ENCODE measurements at places on chromosomes 2 and 18. TPM values are rescaled to one million over a fixed set of nuclear protein-coding genes. Genes with fewer than 3 reads are reported as not detected.

GRCh38 chr2:238100049-238100820 is at the start of gene ESPNL:
ESPNL (plus strand) TSS chr2:238100340; CDS start chr2:238100420, 80 bp downstream.
- no peak for DNase-seq

GRCh38 chr2:223934870-223935269 is 10.3 kb downstream of the WDFY1 start:
- no peak for DNase-seq

GRCh38 chr2:77017355-77017745 is 504.8 kb downstream of the LRRTM4 start:
- no peak for DNase-seq

DNA sequence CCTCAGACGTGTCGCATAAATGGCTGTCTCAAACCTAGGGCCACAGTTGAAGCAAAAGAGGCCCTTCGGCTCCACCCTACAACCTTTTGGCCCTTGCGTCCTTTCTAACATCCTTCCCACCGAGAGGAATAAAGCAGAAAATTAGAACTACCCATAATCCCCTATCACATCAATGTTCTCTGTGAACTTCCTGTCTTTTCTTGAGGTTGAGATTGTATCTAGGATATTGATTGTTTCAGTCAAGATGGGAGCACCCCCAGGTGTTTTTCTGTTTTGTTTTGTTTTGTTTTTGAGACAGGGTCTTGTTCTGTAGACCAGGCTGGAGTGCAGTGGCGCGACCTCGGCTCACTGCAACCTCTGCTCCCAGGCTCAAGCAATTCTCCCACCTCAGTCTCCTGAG is 23.6 kb downstream of the INPP5D start:
- no peak for DNase-seq

Gene MYCN
- total RNA-seq, result 7.3 TPM

- DNase-seq, result no peak
Observed at GRCh38 chr2:16625201-16625729, 40.4 kb downstream of the CYRIA start.

Gene ARHGAP28
- total RNA-seq, result 26.0 TPM

GRCh38 chr2:221649051-221649775 is 77.1 kb upstream of the EPHA4 start:
- peak; percentile 64 for DNase-seq

- no peak for DNase-seq
Observed at GRCh38 chr18:8562919-8563318, 46.3 kb upstream of the RAB12 start.

DNA sequence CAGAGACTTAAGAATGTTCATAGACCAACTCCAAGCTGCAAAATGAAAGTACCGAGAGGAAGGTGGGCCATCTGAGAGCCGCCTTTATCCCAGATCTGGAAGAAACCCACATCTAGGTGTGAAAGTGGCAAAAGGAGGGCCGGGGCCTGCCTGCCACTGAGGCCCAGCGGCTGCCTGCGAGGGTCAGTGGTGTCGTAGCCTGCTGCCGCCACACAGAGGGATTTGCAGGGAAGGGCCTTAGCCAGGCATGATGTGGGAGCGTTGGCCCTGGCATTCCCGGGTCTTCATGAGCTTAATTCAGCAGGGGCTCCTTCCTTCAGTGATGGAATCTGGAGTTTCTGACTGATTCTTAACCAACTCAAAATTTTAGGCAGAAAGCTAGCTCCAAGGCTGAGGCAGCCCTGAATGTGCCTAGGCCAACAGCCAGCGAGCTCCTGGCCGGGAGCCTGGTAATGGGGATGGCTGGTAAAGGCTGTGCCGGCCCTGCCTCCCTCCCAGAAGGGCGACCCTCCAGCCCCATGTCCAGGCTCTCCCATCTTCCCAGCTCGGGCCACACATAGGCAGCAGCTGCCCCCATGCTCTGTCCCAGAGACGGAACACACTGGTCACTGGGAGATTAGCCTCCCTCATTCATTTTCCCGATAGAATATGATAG is 230.1 kb downstream of the AGAP1 start:
- DNase-seq, result no peak

DNA sequence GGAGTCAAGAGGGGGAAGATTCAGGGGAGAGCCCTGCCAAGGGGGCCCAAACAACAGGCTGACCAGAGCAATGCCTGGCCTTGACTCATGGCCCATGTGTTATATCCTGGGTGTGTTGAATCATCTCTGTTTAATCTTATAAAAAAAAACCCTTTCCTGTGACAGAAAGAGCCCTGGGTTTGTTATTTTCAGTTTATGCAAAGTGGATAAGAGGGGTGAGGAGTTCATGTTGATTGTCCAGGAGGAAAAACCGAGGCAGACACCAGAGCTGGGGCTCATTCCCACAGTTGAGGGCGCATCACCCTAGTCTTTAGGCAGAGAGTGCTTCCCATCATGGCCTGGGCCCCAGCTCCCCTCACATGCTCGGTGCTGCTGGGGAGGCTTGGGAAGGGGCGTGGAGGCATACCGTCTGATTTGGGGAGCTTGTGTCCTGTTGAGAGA is 30.9 kb upstream of the IL37 start:
- DNase-seq, result no peak

- peak; percentile 66 for DNase-seq
Observed at GRCh38 chr2:236745420-236746210, 176.0 kb downstream of the ACKR3 start.

DNA sequence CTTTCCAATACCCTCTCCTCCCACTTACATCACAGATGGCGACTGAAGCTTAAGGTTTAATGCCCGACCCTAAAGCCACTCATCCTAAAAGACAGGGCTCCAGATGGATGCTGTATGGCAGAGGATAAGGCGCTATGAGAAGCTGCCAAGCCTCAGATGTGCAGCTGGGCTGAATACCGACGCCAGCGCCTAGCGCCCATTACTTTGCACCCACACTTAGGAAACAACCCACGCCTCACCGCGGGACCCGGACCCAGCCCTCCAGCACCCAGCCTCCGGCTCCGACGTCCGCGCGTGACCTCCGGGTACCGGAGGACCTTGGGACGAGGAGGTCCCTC is 335 bp downstream of the TRAK2 start:
- no peak for DNase-seq

- DNase-seq, result peak; percentile 83
Observed at GRCh38 chr2:226679389-226680065, 120.1 kb downstream of the IRS1 start.

- peak; percentile 47 for DNase-seq
Observed at GRCh38 chr2:134268265-134268664, 14.4 kb downstream of the MGAT5 start.

GRCh38 chr18:56723068-56723467 is 71.9 kb downstream of the WDR7 start:
- no peak for DNase-seq

DNA sequence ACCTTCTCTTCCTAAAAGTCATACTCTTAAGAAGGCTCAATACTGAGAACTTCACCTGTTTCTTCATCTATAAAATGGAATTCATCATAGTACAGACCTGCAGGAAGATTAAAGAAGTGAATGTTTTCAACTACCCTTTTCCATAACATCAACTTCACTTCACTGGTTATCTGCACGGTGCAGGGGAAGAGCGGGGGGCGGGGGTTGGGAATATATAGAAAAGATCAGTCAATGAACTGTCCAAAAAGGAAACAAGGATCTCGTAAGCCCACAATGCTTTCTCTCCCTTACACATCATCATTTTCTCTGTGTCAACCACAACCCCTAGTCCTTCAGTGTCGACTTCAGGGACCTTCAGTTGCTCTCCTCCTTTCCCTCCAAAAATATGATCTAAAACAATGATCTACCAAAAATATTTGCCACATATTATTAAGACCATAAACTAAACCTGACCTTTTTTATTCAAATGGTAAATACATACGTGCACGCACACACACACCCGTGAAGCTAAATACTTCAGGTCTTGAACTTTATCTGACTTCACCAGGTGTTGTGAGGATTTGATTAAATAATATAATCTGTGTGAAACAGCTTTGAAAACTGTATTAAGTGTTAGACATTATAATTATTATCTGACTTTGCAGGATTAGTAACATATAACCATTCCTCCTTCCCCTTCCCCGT is 4.9 kb downstream of the MBOAT2 start:
- no peak for DNase-seq

- no peak for DNase-seq
Observed at GRCh38 chr2:174827371-174828369, 63.4 kb upstream of the CHRNA1 start.

DNA sequence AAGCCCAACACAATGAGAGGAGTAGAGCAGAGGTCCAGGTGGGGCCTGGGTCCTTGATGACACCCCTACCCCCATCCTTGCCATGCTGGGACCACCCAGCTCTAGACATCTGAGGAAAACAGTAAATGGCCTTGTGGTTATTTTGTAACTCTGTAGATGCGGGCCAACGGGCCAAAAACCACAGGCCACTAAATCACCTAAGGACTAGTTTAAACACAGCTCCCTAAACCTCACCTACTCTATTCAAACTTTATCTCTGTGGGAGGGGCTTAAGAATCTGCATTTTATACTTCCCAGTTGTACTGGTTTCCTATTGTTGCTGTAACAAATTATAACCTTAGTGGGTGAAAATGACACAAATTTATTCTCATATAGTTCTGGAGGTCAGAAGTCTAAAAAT is 19.0 kb upstream of the SERTAD2 start:
- no peak for DNase-seq

DNA sequence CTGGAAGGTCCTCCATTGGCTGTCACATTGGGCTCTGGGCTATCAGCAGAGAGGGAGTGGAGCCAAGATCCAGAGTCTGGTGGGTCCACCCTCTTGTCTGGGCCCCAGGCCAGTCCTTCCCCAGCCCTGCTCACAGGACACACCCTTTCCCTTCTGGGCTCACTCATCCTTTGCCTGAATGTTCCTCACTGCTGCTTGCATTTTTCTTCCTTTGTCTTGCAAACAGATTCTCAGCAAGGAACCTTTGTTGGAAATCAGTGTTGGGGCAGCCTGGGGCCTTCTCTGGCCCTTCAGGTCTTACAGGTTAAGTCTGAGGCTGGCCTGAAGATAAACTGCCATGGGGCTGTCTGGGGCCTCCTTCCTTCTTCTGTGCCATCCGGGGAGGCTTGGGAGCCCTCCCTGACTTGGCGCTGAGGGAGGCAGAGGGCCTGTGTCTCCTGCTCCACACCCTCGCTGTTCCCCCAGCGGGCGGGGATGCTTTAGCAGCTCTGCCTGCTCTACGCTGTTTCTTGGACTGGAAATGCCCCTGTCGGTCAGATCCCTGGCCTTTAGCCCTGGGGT is 11.5 kb upstream of the CELF4 start:
- DNase-seq, result peak; percentile 35

DNA sequence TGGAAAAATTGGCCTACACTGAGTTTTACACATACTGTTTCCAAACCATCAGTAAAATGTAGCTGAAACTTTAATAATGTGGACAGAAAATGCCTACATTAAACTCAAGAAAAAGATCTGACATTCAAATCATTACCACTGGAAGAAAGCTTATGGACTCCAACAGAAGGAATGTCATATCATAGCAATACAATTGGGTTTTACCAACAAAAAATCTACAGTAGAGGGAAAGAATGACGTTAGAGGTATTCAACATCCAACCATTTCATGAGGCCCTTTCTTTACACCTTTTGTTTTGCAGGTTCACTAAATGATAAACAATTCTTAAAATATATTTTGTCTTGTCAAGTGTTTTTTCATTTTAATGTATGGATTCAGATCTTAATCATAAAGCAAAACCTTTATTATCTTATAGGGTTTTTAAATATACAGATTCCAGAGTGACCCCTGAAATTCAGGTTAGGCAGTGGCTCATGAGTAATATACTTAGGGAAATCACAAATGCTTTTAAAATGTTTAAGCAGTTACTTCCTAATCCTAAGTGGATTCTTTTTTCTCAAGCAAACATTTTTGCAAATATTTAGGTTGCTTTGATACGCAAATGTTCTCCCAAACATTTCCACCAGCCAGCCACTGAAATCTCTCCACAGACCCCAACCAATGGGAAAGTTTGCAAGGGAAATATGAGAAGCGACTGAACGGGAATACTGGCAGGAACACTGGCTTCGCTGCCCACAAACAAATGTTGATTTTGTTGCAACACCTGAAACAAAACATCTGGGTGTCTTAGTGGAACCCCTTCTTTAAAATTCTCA is 168.7 kb downstream of the TCF4 start:
- DNase-seq, result peak; percentile 80

DNA sequence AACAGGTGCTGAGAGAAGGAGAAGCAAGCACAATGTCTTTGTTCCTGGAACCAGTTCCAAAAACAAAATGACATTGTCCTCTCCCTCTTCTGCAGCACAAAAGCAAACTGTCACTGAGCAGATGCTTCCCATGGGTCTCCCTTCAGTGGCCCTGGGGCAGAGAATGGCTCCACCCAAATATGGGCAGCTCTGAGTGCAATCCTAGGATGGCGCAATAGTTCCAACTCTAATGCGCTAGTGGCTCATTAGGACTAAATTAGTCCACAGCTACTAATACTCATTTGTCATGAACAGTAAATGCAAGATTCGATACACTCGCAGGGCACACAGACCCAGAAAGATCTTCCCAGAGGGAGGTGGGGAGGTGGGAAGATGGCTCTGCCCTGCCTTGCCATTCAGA is 205.2 kb upstream of the CHAC2 start:
- no peak for DNase-seq

DNA sequence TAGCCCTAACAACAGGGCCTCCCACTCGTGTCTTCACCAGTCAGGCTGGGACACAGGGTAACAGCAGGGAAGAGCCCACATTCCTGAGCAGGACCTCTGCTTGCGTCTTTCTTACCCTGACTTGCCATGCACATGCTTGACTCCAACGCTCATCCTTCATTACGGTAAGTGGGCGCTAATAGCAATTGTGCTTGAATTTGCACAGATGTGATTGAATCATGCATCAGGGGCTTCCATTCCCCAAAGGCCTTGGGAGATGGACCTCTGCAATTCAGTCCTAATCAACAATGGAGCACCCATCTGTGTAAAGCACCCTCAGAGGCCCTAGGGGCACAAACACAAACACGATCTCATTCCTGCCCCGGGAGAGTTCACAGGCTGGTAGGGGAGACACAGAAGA is 13.5 kb downstream of the TEX51 start:
- DNase-seq, result no peak

GRCh38 chr2:36449943-36450392 is 94.4 kb downstream of the CRIM1 start:
- DNase-seq, result no peak

- DNase-seq, result no peak
Observed at GRCh38 chr2:148592791-148593190, 51.8 kb upstream of the EPC2 start.

DNA sequence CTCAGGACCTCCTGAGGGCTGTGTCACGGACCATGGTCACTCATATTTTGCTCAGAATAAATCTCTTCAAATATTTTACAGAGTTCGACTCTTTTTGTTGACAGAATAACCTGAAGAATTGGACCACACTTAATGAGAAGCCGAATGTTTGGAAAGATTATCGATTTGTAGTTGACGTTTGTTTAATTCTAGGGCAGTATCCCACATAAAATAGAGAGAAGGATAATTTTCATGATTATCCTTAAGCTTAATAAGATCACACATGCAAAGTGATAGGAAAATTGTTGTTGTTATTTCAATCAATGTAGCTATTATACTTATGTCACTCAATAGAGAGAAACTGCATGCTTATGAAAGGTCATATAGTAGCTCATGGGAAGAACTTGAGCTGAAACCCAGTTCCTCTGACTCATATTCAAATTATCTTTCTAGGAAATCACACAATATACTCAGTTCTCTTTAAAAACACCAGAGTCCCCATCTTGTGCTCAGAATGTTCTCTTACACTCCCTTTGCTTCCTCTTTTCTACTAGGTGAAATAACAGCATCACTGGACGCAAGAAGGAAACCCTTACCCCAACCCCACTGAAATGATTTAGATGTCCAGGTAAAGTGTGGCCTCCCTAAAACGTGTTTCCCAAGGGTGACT is 982.1 kb downstream of the TSN start:
- no peak for DNase-seq
